Activated T-helper 1 cell treated with anti-CD3 and anti-CD28 coated beads, Interleukin-2, amount 50 U/mL, for 16 hours (primary cell): ENCODE measurements at places on chromosomes 7 and 10.

DNA sequence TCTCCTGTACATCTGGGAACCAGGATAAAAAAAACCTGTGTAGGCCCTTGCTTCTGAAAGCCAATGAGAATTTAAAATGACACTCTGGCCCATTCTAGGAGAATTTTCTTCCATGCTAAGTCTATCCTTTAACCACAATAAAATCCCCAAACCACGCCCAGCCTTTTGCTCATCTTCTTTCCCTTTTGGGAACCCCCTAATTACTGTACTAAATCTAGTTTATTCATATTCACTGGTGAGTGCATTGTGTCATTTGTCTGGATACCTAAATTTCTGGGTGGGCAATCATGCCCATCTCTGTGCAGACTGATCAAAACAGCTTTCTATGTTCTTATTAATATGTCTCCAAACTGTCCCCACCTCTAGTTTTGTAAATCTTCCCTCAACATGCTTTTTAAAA, 11.7 kb upstream of the CDK14 start:
- DNase-seq, result no peak

GRCh38 chr10:24952707-24953645, 570 bp upstream of the PRTFDC1 start:
- peak; percentile 19 for DNase-seq

- DNase-seq, result no peak
These were observed 22.5 kb upstream of the SH3PXD2A start for GRCh38 chr10:103877861-103878260.

GRCh38 chr7:122412883-122413282, 108.3 kb upstream of the FEZF1 start:
- DNase-seq, result no peak

GRCh38 chr7:86913709-86914108, 145.7 kb downstream of the ELAPOR2 start:
- DNase-seq, result no peak

- no peak for DNase-seq
These were observed 169.4 kb downstream of the KIAA1217 start for GRCh38 chr10:24378126-24378920.

DNA sequence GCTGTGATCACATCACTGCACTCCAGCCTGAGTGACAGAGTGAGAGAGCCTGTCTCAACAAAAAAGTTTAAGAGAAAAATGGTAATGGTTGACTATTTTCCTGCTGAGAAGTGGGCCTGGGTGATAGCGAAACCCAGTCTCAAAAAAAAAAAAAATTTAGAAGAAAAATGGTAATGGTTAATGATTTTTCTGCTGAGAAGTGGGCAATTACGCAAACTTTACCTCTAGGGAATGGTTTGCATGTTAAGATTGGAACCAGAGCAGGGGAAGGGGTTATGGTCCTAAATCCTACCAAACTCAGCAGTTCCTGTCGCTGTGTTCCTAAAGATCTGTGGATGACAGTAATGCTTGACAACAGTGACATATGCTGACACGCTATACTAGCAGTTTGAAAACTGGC, 130.5 kb upstream of the RHEB start:
- no peak for DNase-seq

- DNase-seq, result no peak
These were observed 1.5 kb downstream of the PDCD4 start for GRCh38 chr10:110872984-110873923.

DNA sequence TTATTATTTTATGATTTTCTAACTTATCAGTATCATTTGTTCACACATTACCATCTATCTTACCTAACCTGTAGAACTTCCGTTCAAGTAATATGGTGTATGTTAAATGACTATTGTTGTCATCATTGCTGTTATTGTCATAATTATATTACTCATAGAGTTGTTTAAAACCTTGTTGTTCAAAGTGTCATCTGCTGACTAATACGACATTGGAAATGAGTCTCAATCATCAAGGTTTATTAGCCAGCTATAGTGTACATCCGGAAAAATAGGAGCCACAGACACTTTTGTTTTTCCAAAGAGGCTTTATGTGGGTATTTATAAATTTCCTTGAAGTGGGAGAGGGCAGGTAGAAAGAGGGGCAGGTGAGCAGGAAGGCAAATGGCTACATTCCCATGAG, 386.9 kb upstream of the LRRTM3 start:
- DNase-seq, result no peak

DNA sequence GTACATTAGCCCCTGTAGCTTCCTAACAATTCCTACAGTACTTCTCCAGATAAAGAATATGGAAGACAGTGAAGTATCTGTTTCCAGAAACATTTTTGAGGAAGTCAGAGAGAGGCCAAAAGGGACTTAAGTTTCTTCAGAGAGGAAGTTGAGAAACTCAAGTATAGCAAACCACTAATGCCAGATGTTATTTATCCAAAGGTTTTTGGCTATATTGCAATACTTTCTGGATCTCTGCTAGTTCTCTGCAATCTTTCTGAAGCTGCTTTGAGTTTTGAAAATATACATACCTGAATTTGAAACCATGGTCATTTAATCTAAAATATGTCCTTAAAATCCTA, 64.7 kb downstream of the BICC1 start:
- DNase-seq, result no peak

GRCh38 chr10:14010101-14010558, 320.6 kb downstream of the FRMD4A start:
- no peak for DNase-seq

DNA sequence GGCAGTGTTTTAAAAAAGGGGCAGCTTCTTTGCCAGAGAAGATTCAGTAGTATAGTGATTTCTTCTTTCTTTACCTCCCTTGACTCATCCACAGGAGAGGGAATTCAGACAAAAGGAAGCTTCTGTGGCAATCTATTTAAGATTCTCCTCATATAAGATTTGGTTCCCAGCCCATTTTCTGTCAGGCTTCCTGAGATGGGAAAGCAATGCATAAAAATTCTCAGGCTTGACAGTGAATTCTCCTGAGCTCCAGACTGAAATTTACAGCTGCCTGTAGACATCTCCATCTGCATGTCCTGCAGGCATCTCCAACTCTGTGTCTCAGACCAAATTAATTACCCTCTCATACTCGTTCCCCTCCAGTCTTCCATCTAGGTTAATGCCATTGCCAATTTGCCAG, 72.8 kb downstream of the TSPAN12 start:
- DNase-seq, result no peak

DNA sequence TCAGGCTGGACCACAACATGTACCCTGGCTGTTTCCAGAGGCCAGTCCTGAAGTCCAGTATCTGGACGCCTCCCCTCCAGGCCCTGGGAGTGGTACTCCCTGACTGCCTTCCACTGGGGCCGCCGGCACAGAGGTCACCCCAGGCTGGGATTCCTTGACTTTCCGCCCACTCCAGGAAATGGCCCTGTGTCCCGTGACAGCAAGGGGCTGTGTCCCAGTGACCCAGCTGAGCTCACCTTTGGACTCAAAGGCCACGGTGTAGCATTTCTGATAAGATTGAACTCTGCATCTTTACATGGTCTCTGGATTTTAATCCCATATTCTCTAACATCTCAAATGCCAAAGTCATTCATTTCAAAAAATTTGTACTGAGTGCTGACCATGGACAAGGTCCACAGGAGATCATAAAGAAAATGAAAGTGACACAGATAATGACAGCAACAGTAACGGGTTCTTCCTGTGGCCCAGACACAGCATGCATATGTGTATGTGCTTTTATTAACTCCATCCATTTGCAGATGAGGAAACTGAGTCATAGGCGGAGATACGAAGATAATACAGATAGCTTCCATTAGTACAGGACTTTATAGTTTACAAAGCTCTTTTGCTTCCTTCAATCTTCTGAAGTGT, 5.4 kb downstream of the ADAMTS14 start:
- no peak for DNase-seq

GRCh38 chr10:103280031-103280430, 3.1 kb downstream of the INA start:
- DNase-seq, result no peak

DNA sequence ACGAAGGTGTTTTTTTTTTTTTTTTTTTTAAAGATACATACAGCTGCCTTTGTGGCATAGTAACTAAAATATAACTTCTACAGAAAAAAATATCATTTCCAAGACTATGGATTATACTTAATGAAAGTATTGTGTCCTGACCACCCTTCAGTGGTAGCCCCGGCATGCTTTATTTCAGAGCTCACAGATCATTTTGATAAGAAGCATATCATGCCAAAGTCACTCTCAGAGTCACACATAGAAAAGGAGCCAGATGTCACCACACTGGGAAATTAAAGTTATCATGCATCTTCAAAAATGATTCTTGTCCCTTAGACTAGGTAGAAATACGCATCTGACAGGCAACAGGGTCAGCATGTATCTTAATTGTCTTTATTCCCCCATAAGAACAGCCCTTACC, 3.0 kb downstream of the ADARB2 start:
- no peak for DNase-seq

DNA sequence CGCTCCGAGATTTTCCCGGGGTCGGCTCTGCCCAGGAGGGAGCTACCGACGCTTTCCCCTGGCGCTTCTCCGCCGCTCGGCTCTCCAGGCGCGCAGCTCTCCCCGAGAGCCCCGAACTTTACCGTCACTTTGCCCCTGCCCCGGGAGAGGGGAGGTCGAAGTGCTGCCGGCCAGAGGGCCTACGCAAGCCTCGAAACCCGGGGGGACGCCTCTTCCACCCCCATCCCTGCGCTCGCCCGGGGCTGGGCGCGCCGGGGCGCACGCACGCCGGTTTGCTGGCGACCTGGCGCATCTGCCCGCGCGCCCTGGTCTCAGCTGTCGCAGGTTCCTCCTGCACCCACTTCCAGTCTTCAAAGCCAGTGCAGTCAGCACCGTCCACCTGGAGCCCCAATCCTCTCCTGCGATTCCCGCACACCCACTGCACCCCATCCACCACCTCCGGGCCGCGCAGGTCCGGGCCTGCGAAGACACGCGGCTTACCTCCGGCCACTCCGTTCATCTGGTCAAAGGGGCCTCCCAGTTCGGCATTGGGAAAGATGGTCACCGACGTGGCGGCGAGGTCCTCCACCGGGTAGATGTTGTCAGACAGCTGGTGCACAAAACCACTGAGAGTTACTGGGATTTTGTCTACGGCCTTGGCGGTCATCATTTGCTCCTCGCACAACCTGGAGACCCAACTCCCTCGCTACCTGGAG, 638 bp downstream of the EGR2 start:
- DNase-seq, result no peak

DNA sequence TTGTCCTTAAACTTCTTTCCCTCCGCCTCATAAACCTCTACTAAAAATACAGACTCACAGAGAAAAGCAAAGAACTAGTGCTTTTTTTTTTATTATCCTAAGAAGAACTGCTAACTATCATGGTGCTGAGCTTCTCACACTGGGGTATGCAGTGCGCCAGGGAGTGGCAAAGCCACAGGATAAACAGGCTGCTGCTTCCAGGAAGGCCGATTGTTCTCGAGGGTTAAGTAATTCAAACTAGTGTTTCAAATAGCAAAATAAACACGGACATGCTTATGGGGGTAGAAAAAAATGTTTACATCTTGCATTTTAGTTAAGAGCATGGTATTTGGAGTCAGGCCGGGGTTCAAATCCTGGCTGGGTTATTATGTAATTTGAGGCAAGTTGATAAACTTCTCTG, 157.0 kb downstream of the TAX1BP1 start:
- no peak for DNase-seq

DNA sequence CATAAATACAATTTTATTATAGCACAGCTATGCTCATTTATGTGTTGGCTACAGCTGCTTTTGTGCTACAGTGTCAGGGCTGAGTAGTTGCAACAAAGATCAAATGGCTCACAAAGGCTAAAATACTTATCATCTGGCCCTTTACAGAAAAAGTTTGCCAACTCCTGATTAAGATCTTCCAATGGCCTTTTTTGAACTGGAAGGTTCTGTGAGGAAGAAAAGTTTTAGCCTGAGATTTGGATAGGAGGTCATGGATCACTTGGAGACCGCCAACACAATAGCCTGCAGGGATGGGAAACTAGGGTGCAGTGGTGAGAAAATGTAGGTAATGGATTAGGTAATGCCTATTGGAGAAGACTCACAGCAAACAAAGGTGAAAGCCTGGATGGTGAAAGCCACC, 169.8 kb downstream of the NOC3L start:
- no peak for DNase-seq

DNA sequence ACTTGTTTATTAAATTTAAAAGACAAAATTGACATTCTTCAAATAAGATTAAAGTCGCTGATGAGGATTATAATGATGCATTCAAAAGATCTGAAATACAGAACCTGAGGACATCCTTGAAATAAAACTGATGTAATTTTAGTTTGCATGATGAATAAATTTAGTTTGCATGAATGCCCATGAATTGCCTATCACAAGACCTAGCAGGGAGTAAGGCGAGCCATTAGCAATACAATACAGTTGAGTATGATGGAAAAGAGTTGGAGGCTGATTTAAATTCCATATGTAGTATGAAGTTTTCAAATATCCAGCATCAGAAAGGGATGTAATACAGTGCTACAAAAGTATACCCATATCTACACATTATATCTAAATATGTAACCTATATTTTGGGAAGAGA, 321.3 kb downstream of the CACNA2D1 start:
- DNase-seq, result no peak

- no peak for DNase-seq
These were observed 9.3 kb downstream of the MKLN1 start for GRCh38 chr7:131336956-131337355.

GRCh38 chr7:25319707-25320106, 91.4 kb upstream of the NPVF start:
- no peak for DNase-seq
